ENCODE measurements at places on chromosomes 7 and 10.

DNA sequence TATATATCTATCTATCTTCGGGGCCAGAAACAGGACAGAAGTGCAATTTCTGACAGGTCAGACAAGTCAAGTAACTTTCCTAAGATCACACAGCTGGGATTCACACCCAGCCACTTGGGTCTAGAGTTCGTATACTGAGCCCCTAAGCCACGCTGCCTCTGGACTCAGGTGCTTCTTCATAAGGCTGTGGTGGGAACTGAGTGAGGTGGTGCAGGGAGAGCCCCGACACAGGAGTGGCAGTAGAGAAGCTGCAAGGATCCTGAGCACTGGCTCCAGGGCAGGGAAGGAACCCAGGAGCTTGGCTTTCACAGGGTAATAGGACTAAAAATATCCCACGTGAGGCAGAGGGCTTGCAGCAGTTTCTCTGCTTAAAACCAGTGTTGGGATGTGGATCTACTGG lies 33.8 kb downstream of the C10orf53 start:
- DNase-seq, result no peak

DNA sequence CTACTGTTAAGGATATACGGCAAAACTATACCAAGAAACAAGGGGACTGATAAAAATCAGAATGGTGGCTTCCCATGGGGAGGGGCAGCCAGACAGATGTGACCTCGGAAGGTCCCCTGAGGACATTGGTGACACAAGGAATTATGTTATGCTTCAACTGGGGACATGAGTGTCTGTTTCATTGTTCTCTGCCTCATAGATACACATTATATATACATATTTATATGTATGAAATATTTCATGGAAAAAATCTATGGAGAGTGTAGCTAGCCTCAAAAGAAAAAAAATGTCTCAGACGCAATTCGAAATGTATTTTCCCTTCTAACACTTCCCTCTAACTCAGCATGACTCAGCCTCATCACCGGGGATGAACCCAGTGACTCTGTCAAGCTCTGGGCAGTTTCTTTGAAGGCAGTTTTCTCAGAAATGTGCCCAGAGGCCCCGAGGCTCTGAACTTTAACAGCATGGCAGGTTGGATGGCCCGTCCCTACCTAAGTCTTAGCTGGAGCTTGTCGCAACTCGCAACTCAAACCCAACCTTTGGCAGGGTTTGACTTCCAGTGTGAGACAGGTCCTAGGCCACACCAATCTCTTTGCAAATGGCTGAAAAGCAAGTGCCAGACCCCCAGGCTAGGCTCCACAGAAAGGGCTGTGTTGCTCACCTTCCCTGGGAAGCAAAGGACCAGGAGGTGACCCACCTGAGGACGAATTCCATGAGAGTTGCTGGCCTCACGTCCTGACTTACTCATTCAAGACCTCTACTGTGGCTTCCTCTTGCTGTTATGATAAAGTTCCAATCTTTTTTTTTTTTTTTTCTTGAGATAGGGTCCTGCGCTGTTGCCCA lies 86.9 kb downstream of the CARD11 start:
- no peak for DNase-seq

GRCh38 chr7:80552031-80552694 lies 40.3 kb upstream of the GNAT3 start:
- DNase-seq, result no peak

DNA sequence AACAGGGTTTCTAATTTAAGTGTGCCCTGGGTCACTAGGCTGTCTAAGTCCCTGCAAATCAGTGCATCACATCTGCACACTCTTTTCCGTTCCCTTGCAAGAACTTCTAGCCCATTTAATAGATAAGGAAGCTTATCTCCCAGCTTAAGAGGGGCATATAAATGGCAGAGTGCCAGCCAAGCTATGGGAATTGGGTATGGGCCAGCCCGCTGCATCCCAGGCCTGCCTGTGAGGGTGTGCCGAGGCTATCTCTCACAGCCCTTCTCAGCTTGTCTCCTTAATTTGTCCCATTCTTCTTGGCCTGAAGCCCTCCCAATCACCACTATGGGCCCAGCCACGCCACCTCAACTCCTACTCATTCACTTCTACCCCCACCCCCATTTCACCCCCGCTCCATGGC lies 14.7 kb downstream of the AQP1 start:
- DNase-seq, result no peak

DNA sequence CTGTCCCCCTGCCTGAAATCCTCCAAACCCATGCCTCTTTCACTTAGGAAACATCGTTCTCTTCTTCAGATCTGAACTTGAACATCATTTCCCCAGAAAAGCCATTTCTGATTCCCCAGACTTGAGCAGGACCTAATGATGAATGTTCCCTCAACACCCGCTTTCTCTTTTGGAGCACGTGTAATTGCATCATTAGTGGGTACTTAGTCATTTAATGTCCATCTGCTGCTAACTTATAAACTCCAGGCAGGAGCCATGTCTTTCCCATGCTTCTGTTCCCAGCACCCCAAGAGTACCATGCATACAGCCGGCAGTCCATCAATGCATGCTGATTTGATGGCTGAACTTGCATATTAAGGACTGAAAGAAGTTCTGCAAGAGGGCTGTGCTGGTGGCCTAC lies 36.5 kb upstream of the ECHDC3 start:
- DNase-seq, result no peak

DNA sequence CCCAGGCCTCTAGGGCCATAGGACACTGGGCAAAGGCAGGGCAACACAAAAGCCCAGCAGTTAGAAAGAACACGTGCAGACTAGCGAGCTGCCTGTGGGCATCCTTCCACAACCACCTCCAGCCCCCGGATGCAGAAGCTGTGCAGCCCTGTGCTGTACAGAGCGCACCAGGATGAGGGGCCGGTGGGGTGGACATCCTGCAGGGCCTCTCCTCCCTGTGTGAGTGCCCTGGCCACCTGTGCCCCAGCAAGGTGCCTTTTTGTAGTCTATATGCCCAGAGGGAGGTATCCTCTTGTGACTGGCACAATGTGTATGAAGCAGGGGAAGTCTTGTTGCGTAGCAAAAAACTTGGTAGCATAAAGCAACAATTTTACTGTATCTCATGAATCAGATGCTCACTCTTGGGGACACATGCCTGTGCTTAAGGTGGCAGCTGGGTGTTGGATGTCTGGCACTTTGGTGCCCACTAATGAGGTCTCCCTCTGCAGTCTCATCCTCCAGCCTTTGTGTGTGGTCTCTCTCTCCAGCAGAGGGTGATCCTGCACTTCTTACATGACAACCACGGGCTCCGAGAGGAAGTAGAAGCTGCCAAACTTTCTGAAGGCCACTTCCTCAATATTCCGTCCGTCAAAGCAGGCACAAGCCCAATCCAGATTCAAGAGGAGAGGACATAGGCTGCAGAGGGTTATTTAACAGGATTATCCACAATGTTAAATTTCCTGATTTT lies 8.7 kb downstream of the NCAPG2 start:
- no peak for DNase-seq

GRCh38 chr7:148185041-148185440 lies 405.5 kb upstream of the C7orf33 start:
- DNase-seq, result no peak

GRCh38 chr10:82411416-82411815 lies 536.4 kb downstream of the NRG3 start:
- no peak for DNase-seq

DNA sequence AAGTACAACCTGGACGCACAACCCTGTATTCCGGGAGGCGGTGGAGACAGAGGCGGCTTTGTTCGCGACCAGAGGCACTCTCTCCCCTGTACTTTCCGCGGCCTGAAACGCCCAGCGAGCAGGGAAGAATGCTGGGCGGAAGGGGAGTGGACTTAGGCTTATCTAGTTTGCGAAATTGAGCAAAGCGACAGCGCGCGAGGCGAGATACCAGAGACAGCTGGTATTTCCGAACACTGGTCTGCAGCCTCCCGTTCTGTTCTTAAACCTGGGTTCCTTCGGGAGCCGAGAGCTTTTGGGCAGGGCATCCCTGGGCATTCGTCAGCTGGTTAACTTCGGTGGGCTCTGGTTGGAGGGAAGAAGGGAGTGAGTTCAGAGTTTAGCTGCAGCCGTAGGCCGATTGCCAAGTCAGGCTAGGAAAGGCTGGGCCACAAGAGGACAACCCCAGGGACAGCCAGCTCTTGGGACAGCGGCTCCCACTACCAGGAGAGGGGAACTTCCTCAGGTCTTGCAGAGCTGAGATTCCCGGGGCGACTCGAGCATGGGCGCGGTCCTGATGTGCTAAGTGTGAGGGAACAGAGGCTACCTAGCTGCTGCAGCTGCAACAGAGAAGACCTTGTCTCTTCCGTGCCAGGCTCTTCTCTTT lies 3.9 kb downstream of the HMX3 start:
- DNase-seq, result no peak

DNA sequence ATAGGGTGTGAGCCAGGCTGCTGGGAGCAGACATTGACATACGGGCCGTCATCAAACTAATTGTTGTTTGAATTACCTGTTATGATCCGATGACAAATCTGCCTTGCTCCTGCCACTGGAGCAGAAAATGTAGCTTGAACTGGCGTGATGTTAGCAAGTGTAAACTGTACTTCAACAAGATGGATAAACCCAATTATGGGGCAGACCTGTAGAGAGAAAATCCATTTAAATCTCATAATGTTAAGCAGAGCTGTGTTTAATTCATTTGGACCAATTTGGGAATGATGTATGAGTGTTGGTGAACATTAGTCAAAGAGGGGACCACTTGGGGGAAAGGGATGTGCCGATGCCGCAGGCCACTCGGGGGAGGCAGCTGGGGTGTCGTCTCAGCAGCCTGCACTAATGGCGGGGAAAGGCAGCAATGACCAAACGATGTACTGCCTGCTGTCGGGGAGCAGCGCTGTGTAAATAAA lies 27.4 kb downstream of the TCF7L2 start:
- no peak for DNase-seq

DNA sequence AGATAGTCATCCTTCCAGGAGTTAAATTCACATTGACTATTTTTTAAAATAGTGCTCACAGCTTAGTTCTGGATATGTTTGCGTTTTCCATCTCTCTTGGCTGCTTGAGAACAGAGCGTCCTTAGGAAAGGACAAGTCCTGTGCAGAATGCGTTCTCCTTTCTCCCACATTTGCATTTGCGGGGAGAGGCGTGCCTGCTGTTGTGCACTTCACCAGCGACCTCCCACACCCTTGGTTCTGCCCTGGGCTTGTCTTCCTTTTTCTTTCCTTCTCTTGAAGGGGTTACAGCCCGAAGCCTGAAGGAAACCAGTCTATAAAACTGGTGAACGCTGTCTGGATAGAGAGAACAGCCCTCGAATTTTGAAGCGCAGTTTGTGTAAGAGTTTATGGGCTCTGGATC lies 367.1 kb downstream of the DPP6 start:
- no peak for DNase-seq

GRCh38 chr10:88901206-88901983 lies 21.4 kb downstream of the STAMBPL1 start:
- no peak for DNase-seq

GRCh38 chr7:74233655-74234285 lies 20.4 kb downstream of the RFC2 start:
- DNase-seq, result no peak

- no peak for DNase-seq
Observed at GRCh38 chr10:19803676-19804075, 12.6 kb upstream of the PLXDC2 start.

DNA sequence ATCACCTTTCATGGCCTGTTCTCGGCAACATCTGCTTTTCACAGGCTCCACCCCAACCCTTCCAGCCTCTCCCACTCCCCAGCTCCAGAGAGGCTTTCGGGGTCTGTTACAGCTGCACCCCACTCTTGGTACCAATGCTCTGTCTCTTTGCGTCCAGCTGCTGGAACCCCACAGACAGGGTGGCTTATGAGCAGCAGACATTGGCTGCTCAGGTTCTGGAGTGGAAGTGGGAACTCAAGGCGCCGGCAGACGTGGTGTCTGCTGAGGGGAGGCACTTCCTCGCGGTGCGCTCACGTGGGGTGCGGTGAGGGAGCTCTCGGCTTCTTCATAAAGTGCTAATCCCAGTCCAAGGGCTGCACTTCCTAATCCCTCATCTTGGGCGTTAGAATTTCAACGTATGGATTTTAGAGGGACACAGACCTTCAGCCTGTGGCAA lies 185.7 kb downstream of the ELFN1 start:
- DNase-seq, result no peak

DNA sequence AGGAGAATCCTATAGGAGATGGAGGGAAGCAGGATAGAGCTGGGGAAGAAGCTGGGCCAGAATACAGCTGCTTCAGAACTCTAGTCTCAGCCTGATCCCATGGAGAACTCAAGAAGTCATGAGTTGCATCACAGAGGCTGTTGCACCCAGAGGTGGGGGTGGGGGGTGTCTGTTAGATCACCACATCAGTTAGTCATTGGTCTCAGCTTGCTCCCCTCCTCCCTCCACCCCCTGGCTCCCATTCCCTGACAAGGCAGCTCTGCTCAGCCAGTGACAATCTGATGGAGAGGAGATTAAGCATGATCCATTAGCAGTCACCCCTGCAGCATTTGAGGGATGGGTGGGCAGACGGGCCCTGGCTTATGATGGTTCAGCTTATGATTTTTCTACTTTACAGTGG lies 58.4 kb upstream of the FGL2 start:
- DNase-seq, result no peak

GRCh38 chr10:86711513-86712316 lies 43.4 kb downstream of the LDB3 start:
- DNase-seq, result no peak

DNA sequence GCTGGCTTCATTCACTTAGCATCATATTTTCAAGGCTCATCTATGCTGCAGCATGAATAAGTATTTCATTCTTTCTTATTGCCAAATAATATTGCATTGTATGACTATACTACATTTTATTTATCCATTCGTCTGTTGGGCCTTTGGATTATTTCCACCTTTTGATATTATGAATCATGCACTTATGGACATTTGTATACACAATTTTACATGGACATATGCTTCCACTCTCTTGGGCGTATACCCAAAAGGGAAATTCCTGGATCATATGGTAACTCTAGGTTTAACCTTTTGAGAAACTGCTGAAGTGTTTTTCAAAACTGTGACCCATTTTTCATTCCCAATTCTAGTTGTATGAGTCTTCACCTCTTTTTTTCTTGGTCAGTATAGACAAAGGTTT lies 80.3 kb upstream of the GNAI1 start:
- no peak for DNase-seq

- no peak for DNase-seq
Observed at GRCh38 chr7:9189703-9190102, 756.3 kb downstream of the NXPH1 start.

DNA sequence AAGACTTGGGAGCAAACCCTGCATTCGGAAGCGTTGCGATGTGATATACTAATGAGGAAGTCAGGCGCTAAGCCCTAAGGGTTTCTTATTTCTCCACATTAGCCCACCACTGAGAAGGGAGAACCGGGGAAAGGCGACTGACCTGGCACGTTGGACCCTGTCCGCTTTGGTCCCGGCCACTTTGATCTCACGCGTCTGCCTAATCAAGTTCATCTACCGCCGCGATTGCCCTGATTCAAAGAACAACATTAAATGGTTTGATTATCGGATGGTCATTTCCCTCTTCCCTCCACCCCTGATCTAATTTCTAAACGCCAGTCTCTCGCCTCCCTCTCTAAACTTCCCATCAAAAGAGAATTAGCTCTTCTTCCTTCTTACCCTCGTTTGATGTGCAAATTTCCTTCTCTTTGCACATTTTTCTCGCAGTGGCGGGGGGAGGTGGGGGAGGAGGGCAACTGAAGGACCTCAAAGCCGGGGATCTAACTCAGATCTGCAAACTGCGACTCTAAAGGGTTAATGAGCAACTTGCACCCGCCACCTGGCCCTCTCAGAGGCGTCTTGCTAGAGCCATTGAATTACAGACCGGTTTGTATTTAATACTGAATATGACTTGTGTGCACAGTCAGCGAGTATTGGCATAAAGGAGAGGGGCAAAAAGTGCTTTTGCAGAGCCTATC lies 687 bp upstream of the DKK1 start:
- DNase-seq, result no peak

GRCh38 chr7:40482845-40483244 lies 348.0 kb downstream of the SUGCT start:
- DNase-seq, result no peak
